Activated T-cell treated with anti-CD3 and anti-CD28 coated beads for 4 hours (primary cell): ENCODE measurements at places on chromosomes 5 and 9.

GRCh38 chr9:73050065-73050816, 97.4 kb upstream of the ALDH1A1 start:
- DNase-seq, result no peak

DNA sequence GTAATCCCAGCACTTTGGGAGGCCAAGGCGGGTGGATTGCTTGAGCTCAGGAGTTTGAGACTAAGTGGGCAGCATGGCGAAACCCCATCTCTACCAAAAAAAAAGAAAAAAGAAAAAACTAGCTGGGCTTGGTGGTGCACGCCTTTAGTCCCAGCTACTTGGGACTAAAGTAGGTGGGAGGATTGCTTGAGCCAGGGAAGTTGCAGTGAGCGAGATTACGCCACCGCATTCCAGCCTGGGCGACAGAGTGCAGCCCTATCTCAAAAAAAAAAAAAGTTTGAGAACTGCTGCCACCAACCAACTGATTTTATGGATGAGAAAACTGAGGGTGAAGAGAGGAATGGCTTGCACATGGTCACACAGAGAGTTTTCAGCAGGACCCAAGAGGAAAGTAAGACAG, 175.1 kb downstream of the DOCK8 start:
- DNase-seq, result no peak

- no peak for DNase-seq
Measured at GRCh38 chr5:60993425-60993824, 48.4 kb downstream of the NDUFAF2 start.

DNA sequence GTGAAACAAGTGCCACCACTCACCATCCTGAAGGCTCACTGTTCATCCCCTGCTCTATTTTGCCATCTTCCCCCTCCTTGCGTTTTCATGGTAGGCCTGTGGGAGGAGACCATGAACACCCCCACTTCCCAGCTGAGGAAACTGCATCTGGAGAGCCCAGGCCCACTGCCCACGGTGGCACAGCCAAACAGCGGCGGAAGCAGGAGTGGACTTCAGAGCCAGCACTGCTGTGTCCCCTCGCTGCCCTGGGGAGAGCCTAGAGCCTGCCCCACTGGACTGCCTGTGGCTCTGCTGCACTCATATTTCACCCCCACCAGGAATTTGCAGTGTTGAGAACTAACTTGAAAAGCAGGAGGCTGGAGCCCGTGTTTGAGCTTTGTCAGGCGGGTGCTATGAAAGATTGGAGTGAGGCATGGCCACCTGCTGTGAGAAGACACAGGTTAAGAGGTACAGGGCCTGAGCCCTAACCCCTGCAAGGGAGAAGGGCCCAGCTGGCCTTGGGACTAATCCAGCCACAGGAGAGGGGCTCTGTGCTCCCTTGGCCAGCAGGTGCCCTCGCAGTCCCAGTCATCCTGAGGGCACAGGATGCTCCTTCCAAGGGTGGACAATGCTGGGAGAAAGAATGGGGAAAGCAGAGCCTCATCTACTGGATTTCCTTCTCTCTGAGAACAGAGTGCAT, 79.0 kb downstream of the MACROH2A1 start:
- no peak for DNase-seq

DNA sequence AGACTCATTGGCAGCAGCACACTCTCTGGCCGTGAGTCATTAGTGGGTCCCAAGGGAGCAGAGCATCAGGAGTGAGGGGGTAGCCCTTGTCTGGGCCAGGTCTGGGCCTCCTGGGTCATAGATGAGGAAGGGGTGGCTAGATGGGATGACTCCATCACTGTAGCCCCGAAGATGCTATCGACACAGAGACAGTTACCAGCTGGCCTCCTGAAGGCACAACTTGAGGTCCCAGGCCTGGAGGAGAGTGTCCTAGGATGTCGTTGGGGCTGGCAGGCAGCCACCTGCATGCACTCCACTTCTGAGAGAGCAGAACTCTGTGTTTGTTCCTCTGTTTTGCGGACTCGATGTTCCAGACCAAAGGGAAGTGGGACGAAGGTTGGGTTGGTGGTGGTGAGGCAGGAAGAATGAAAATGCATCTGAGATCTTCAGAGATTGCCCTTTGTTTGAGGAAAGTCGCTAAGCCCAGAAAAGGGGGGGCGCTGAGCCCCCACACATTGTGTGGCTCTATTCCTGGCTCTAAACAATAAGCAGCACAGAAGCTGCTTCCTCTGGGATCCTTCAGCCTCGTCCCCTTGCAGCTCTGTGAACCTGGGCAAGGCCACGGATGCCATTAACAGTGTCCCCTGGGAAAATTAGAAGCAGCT, 4.7 kb downstream of the BTNL9 start:
- no peak for DNase-seq

GRCh38 chr5:149779124-149779465, 49.0 kb downstream of the PPARGC1B start:
- DNase-seq, result no peak

GRCh38 chr9:138043061-138043410, 165.5 kb downstream of the CACNA1B start:
- no peak for DNase-seq

GRCh38 chr9:133163504-133164172, at the start of gene GBGT1:
TSS of gene GBGT1 (minus strand) at chr9:133163914. CDS start at chr9:133162412, 1,502 bp downstream.
- DNase-seq, result no peak

- DNase-seq, result no peak
Measured at GRCh38 chr9:130499804-130500263, 55.1 kb downstream of the ASS1 start.

GRCh38 chr5:74316064-74316603, 324.4 kb downstream of the ENC1 start:
- no peak for DNase-seq

GRCh38 chr9:88706193-88707113, 171.5 kb downstream of the NXNL2 start:
- DNase-seq, result no peak
